ENCODE measurements at places on chromosomes 3 and 15. TPM values are rescaled to one million over a fixed set of nuclear protein-coding genes. Genes with fewer than 3 reads are reported as not detected.
A peak's percentile ranks its signal among the peaks of the same experiment; 100 is the strongest.

GOLGA8G gene
- not detected for total RNA-seq

SNTN gene
- total RNA-seq, result not detected

DNA sequence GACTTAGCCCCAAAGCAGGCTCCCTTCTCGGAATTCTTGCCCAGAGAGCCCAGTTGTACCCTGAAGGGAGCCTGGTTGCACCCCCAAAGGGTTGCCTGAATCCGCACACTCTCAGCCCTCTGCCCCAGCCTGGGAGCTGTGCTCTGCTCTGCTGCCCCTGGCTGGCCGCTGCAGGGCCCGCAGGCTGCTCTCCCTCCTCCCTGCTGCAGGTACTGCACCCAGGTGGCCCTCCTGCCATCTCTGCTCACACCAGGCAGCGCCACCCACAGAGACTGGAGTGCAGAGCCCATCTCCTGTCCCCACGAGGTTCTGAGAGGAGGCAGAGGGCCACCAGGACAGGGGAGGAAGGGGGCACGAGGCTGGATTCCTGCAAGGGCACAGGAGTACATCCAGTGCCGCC, 134.2 kb upstream of the NSMCE3 start:
- peak; percentile 67 for DNase-seq

GRCh38 chr3:72055436-72055835, 270.5 kb upstream of the PROK2 start:
- DNase-seq, result no peak

GRCh38 chr3:107264888-107265287, 112.4 kb upstream of the CCDC54 start:
- DNase-seq, result no peak

GRCh38 chr3:188528396-188528795, 374.4 kb downstream of the LPP start:
- no peak for DNase-seq

- DNase-seq, result no peak
Observed at GRCh38 chr3:157407769-157408168, 28.9 kb upstream of the PTX3 start.

DNA sequence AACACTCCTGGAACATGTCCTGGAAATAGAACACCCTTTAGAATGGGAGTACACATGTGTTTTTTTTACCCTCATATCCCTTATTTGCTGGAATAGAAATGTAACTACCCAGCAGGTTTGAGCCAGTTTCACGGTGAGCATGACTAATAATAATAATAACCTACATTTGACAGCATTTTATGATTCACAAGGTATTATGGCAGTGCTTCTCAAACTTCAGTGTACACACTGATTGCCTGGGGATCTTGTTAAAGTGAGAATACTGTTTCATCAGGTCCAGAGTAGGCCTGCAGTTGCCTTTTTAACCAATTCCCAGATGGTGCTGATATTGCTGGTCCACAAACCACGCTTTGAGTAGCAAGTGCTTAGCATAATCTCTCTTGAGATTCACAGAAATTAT, 63.9 kb downstream of the NFKBIZ start:
- DNase-seq, result no peak

Measured in WTC11 (cell line).